ENCODE measurements at places on chromosomes 1 and 21.

DNA sequence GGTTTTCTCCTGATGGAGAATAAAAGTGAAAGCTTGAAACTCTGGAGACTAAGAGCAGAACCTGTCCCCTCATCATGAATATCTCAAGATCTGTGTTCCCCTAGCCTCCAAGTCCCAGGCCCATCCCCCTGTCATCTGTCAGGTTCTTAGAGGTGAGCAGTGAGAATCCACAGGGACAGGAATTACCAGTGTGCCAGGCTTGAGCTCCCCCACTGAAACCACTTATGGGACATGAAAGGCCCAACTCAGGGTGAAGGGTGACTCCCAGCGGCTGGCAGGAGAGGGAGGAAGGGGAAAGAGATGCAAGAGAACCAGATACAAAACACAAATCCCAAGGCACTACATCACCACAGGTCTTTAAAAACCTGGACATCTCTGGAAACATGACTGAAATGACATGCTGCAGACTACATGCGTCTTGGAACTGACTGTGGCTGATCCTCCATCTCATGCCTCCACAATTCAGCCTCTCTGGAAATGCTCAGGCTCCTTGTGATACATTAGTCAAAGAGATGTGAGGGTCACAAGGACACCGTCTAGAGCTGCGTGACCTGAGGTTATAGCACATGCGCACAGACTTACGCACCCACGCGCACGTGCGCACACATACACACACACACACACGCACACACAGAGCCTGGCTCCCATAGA lies 6.8 kb upstream of the LY9 start:
- no peak for DNase-seq

GRCh38 chr1:201002510-201002909 lies 21.0 kb downstream of the KIF21B start:
- DNase-seq = no peak

GRCh38 chr1:158025576-158026230 lies 32.3 kb downstream of the KIRREL1 start:
- no peak for DNase-seq

DNA sequence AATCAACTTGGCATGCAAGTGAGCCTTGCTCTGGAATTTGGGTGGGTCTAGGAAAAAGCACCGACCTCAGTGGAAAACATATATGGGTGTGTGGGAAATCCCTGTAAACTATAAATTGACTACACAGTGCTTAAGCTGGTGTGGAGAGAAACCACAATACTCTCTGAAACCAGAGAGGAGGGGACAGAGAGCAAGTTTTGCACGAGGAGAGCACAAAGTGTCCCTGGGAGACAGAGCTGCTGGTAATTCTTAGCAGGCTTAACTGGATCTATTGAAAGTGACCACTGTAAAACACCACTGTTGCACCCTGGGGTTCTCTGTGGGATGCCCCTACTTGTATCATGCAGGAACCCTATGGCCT lies 12.8 kb downstream of the KCNJ15 start:
- no peak for DNase-seq

DNA sequence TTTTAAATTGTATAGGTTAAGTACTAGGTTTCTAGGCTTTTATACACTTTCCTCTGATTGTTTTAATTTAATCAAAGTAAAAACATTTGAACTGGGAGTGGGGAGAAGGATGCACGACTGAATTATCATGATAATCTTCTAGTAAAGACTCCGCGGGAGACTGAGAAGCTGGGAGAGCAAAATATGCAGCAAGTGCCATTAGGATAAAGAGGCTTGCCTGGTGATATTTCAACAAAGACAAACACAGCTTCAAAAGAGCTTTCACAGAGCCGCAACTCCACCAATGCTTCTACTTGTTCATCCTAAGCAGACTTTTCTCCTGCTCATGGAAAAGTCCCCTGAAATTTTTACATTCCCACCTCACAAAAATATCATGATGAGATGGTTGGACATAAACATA lies 239.0 kb upstream of the PTBP2 start:
- no peak for DNase-seq

- DNase-seq = no peak
These were observed 449.1 kb downstream of the GPATCH2 start for GRCh38 chr1:217181756-217182155.

DNA sequence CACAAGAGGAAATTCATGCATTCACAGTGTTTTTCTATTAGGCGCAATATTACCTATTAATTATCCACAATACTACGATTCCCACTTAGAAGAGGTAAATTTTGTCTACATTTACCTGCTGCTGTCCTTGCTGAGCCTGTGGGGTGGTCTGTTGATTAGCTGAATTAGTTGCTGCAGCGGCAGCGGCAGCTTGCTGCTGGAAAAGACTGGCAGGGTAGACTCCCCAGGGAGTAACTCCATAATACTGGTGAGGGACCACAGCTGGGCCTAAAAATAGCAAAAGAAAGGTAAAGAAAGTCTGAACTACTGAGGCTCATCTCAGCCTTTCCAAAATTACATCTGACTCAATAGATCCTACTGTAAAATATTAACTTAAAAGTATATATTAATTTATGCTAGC lies 66.0 kb upstream of the SDC3 start:
- no peak for DNase-seq

- DNase-seq = no peak
These were observed 647.7 kb downstream of the LTN1 start for GRCh38 chr21:28344985-28345384.

DNA sequence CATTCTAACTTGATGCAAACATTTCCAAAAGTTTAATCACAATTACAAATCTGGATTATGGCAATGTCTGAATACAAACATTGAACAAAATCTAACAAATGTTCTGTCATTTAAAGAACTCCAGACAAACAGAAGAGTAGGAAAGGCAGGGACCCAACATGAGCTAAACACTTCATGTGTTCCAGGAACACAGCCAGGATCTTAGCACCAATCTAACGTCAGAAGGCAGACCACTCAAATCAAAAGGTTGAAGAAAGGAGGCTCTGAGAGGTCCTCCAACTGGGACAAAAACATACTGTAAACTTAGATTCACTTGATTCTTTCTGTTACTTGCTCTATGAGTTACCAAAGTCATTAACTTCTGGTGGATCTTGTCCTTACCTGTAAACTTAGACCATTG lies 374.0 kb downstream of the NEGR1 start:
- no peak for DNase-seq

GRCh38 chr1:169090900-169091311 lies 15.6 kb upstream of the ATP1B1 start:
- DNase-seq = no peak

DNA sequence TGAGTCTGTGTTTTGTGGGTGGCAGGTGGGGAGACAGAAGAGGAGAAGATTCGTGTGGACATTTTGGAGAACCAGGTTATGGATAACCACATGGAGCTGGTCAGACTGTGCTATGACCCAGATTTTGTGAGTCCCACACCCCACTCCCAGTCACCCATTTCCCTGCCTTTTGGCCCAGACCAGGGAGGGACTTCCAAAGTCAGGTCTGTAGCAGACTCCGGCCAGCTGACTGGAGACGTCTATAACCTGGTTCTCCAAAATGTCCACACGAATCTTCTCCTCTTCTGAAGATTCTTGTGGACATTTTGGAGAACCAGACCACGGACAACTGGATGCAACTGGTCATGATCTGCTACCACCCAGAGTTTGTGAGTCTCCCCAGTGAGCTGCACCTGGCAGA lies 1.6 kb downstream of the GSTM5 start:
- no peak for DNase-seq

GRCh38 chr1:34982820-34983376 lies 2.2 kb downstream of the TMEM35B start:
- no peak for DNase-seq

DNA sequence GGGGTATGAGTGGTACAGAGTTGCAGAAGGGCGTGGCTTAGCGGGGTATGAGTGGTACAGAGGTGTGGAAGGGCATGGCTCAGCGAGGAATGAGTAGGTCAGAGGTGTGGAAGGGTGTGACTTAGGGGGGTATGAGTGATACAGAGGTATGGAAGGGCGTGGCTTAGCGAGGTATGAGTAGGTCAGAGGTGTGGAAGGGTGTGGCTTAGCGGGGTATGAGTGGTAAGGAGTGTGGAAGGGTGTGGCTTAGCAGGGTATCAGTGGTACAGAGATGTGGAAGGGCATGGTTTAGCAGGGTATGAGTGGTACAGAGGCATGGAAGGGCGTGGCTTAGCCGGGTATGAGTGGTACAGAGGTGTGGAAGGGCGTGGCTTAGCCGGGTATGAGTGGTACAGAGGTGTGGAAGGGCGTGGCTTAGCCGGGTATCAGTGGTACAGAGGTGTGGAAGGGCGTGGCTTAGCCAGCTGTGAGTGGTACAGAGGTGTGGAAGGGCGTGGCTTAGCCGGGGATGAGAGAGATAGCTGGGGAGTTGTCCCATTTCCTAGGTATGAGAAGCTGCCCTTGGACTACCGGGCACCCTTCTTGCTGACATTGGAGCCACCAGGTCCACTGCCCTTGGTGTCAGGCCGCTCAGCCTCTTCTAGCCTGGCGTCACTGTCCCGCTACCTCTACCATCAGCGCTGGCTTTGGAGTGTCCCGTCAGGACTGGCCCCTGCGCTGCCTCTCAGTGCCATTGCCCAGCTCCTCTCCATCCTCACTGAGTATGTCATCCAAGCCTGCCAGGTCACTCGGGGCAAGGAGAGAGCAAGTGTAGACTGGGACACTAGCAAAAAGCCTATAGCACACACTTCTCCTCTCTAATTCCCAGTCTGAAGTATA lies 29.8 kb downstream of the HYI start:
- no peak for DNase-seq

GRCh38 chr1:38733761-38734160 lies 125.8 kb downstream of the RRAGC start:
- no peak for DNase-seq

DNA sequence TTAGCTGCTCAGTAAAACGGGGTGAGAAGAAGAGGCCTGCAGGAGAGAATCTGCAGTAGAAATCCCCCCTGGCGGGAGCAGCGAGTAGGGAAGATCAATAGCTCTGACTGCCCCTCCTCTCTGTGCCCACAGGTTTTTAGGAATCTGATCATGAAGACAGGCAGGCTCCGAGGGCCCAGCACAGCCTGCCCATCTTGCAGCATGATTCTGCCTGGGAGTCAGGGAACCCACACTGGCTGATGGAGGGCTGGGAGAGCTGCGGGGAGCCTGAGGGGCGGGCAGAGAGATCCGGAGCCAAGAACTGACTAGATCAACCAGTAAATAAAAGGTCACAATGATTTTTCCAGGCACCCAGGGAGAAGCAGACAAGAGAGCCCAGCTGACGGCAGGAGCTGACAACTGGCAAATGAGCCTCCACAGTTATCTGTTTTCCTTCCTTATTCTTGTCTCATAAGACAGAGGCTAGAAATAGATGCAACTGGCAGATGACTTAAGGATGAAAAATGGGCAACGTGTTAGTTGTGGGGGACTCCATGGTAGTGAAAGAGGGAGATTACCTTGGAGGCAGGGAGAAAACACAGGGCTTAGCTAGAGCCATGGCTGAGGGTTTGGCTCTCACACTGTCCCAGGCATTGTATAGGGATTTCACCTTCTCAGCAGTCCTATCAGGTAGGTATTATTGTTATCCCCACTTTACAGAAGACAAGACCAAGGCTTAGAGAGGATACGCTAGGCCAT lies 116.2 kb downstream of the PLXNA2 start:
- no peak for DNase-seq

GRCh38 chr1:3631320-3632260 lies 6.8 kb downstream of the TPRG1L start:
- DNase-seq = no peak

DNA sequence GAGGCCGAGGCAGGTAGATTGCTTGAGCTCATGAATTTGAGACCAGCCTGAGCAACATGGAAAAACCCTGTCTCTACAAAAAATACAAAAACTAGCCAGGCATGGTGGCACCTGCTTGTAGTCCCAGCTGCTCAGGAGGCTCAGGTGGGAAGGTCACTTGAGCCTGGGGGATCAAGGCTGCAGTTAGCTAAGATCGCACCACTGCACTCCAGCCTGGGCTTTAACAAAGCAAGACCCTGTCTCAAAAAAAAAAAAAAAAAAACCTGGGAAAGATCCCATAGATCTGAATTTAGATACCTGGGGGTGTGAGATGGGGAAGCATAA lies 32.9 kb downstream of the NIBAN1 start:
- DNase-seq = no peak

DNA sequence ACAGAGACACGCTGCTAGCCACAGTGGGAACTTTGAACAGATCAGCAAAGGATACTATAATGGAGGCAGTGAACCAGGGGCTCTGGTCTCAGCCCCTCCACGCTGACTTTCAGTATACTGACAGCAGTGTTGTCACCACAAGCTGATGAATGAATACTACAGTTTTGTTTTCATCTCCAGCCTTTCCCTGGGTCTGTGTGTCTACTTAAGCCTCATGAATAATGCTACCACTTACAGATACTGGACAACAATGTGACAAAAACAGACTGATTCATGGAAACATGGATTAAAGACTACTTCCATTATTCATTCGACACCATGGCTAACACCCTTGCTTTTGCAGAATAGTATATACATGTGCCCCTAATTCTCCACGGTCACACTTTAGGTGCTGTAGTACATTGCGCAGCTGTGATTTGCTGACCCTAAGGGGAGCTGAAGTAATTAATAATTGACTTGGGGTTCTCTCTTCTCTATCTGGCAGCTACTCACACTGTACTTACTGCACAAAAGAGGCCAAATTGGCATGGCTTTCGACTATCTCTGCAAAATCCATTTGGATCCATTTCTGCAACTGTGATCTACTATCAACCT lies 203.2 kb upstream of the LYPLAL1 start:
- no peak for DNase-seq

DNA sequence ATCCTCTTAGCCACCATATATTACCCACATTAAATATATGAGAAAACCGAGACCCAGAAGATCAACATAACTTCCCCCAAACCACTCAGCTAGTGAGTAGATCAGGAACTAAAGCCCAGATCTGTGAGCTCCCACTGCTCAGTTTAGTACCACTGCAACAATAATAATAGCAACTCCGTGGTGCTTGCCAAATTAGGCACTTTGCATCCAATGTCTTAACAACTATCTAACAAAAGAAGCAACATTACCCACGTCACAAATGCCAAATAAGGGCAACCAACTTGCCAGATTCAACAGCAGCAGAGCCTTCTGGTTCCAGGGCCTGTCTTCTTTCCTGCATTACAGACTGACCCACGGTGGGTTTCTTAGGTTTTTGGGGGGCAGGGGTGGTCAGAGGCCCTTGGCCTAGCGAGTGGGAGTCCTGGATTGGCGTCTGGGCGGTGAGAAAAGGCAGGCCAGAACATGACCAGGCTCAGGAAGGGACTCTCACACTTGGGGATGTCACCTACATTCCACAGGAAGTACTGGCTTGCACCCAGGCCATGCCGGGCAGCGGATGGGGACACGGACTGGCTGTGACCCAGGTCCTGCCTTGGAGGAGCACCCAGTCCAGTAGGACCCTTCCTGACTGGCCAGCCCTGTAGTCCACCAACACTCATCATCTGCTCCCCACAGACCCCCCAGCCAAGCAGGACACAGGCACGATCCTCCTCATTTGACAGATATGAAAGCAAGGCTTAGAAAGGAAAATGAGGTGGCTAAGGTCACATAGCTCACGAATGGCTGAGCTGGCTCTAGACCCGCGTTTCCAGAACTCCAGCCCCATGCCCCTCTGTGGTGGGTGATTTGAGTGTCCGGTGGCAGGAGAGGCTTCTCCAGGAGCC lies 4.6 kb downstream of the HCRTR1 start:
- no peak for DNase-seq

- DNase-seq = no peak
These were observed 634.0 kb downstream of the SMYD3 start for GRCh38 chr1:245873068-245873467.

Measured in tibial artery (tissue), 4 donors.